Smooth muscle cell of bladder (primary cell): ENCODE measurements at places on chromosomes 7 and 10. TPM values are rescaled to one million over a fixed set of nuclear protein-coding genes. Genes with fewer than 3 reads are reported as not detected.

The UNCX gene
- total RNA-seq: not detected in 2 replicates

The CFAP58 gene
- total RNA-seq: 0.92 and 1.3 TPM in 2 replicates

The CTTNBP2 gene
- 0.28 and 2.3 TPM in 2 replicates for total RNA-seq

The CALCR gene
- total RNA-seq: not detected in 2 replicates

The STEAP1 gene
- 30.2 and 52.5 TPM in 2 replicates for total RNA-seq

The MRPS24 gene
- total RNA-seq: 97.3 and 98.0 TPM in 2 replicates

The TES gene
- 36.1 and 49.2 TPM in 2 replicates for total RNA-seq

The PKD1L1 gene
- total RNA-seq: under 0.01 and 0.09 TPM in 2 replicates

The CHCHD3 gene
- total RNA-seq: 79.8 and 97.8 TPM in 2 replicates

The ZNF138 gene
- total RNA-seq: 3.0 and 3.4 TPM in 2 replicates

The ZNF398 gene
- total RNA-seq: 4.1 and 5.5 TPM in 2 replicates

The OR2A1 gene
- not detected in 2 replicates for total RNA-seq

The CACUL1 gene
- total RNA-seq: 15.4 and 17.7 TPM in 2 replicates

The CAMK1D gene
- 6.3 TPM in 2 replicates for total RNA-seq

The TAC1 gene
- total RNA-seq: not detected in 2 replicates

The IFRD1 gene
- total RNA-seq: 69.7 and 74.2 TPM in 2 replicates

The AGMO gene
- under 0.01 and 0.18 TPM in 2 replicates for total RNA-seq

The PIK3AP1 gene
- 0.14 and 0.74 TPM in 2 replicates for total RNA-seq

The HOGA1 gene
- 0.28 and 1.1 TPM in 2 replicates for total RNA-seq

The CYP26C1 gene
- total RNA-seq: under 0.01 TPM in 2 replicates

The SGPL1 gene
- 31.2 and 38.4 TPM in 2 replicates for total RNA-seq

The RBP3 gene
- total RNA-seq: under 0.01 TPM in 1 of 2 replicates, not detected in the other

The TUBB8 gene
- total RNA-seq: under 0.01 TPM in 1 of 2 replicates, not detected in the other

The ZNF777 gene
- total RNA-seq: 2.4 and 4.4 TPM in 2 replicates

The ARHGEF35 gene
- total RNA-seq: 0.55 and 1.3 TPM in 2 replicates

The PAPSS2 gene
- total RNA-seq: 114 and 147 TPM in 2 replicates

The TECTB gene
- 0.09 TPM in 1 of 2 replicates, not detected in the other for total RNA-seq

The SFTPD gene
- not detected in 2 replicates for total RNA-seq

The ZP3 gene
- 2.1 and 3.5 TPM in 2 replicates for total RNA-seq

The HECTD2 gene
- 5.3 and 5.5 TPM in 2 replicates for total RNA-seq

The CUZD1 gene
- total RNA-seq: 0.43 and 0.55 TPM in 2 replicates

The MPLKIP gene
- 13.8 and 21.0 TPM in 2 replicates for total RNA-seq

The ADIRF gene
- 107 and 110 TPM in 2 replicates for total RNA-seq

The MAT1A gene
- total RNA-seq: not detected in 2 replicates

The LRRD1 gene
- 0.14 TPM in 1 of 2 replicates, not detected in the other for total RNA-seq

The PILRA gene
- 0.18 and 0.28 TPM in 2 replicates for total RNA-seq

The TBC1D12 gene
- 11.7 and 13.9 TPM in 2 replicates for total RNA-seq

The GPR15LG gene
- total RNA-seq: not detected in 2 replicates

The MRLN gene
- not detected in 2 replicates for total RNA-seq

The SND1 gene
- total RNA-seq: 212 and 218 TPM in 2 replicates

The KLF14 gene
- total RNA-seq: 0.09 TPM in 1 of 2 replicates, not detected in the other

The RINT1 gene
- 10.8 and 12.3 TPM in 2 replicates for total RNA-seq
